ENCODE measurements at places on chromosomes 1 and 21.

DNA sequence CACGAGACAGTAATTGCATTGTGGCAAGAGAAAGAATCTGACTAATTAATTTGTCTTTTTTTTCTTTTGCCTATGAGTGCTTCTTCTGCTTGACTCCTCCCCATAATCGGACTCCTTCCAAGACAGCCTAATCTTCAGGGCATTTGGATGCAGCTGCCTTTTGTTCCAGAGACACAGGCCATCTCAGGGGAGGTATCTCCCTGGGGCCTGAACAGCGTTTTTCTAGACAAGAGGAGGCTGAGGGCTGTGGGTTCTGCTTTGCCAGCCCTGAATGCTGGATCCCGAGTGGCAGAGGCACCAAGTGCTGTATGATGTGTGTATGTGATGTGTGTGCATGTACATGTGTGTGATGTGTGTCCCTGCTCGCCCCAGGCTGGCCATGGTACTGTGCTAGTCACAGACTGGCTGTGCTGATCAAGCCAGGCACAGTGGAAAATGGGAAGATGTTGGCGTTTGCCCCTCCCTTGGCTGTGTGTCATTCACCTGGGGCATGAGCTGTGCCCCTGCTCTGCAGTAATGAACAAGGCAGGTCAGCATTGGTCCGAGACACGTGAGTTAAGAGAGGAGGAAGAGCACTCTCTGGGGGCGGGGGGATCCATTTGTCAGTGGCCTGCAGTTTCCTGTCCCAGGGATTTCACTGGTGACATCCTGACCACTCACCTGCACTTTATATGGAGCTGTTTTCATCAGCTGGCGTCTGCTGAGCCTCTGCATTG is 77.2 kb downstream of the ADARB1 start:
- no peak for DNase-seq

DNA sequence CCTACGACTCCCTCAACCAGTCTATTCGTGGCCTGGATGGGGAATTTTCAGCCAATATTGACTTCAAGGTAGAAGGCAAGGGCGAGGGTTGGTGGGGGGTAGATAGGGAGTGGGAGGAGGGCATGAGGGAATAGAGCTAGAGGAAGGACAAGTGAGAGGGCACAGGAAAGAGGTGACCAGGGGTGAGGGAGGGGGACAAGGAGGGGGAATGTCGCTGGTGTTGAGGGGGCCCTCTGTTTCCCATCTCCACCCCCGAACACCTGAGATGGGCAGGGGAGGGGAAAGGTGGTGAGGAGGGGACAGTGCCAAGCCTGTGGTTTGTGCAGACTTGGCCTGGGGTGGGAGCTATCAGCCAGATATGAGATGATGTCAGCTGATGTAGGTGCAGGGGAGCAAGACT is 8.3 kb upstream of the ADAM15 start:
- no peak for DNase-seq

DNA sequence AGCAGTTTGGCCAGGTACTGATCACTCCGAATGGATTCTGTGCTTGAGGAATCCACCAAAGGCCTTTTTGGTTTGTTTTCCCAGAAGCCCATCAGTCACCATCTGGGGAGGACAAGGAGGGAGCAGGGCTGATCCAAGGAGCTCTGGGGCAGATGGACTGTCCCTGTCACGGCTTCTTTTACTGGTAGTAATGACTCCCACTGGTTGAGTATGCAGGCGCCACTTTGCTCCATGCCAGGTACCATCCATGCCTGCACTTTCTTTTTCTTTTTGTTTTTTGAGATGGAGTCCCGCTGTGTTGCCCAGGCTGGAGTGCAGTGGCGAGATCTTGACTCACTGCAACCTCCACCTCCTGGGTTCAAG is 101.7 kb downstream of the UBIAD1 start:
- no peak for DNase-seq

GRCh38 chr1:231517076-231517475 is 11.4 kb upstream of the TSNAX start:
- DNase-seq, result no peak

GRCh38 chr1:178345807-178346206 is 151.0 kb downstream of the CLEC20A start:
- DNase-seq, result no peak

GRCh38 chr1:160807247-160807646 is 11.3 kb downstream of the LY9 start:
- no peak for DNase-seq

GRCh38 chr1:20350421-20350820 is 59.7 kb downstream of the VWA5B1 start:
- no peak for DNase-seq

GRCh38 chr1:24018611-24019580 is 38.8 kb upstream of the SRSF10 start:
- DNase-seq, result peak; percentile 96

GRCh38 chr21:25461725-25462124 is 145.6 kb downstream of the MRPL39 start:
- no peak for DNase-seq

DNA sequence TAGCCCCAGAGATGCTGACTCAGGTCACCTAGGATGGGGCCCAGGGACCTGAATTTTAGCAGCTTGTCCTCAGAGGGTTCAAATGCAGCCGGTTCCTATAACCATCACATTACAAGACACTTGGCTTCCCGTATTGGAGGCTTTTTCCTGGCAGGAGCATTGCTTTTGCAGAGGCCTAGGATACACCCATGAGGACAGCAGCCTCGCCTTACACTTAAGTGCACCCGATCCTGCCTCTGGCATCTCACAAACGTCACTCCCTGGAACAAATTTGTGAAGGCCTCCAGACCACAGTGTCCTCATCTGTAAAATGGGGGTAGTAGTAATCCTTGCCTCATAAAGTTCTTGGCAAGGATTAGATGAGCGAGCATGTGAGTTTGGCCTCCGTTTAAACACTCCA is 130.0 kb downstream of the KAZN start:
- DNase-seq, result peak; percentile 17

DNA sequence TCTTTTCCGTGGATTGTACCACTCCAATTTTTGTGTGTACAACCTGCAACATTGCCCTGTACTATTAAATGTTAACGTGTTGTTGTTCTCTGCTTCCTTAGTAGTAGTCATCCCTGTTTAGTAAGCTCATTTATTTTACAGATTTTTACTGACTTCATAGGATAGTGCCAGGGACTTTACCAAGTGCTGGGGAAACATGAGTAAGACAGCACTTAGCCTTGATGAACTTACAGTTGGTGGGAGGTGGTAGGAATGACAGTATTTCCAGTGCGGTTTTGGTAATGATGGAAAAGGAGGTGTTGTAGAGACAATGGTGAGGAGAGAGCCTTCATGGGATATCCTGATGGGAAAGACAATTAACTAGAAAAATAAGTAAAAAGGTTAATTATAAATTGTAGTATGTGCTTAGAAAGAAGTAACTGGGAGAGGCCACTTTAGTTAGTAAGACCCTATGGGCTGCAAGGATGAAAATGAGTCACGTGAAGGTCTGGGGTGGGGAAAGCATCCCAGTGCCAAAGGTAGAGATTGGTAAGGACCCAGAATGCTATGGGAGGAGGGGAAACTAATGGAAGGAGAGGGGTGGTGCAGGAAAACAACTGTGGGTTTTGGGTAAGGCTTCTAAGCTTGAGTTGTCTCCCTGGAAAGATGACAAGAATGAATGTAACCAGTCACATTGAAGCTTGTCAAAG is 1.7 kb downstream of the RLF start:
- no peak for DNase-seq

- no peak for DNase-seq
Observed at GRCh38 chr1:157170677-157171515, 32.7 kb upstream of the ETV3 start.

DNA sequence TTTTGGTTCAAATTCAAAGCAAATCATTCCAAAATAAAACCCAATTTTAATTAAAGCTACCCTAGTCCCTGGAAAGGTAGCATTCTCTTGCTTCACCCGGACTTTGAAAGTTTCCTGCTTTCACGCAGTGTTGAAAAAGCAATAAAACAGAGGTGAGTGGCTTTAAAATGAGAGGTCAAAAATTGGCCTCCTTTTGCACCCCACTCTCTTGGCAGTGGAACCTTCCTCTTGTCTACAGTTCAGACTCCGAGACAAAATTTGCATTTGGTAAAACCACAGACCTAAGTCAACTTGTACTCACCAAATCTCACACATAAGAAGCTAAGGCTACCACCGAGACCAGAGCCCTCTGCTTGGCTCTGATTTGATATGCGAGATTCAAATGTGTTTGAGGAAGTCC is 252.7 kb downstream of the TTLL7 start:
- no peak for DNase-seq

GRCh38 chr1:119711804-119712341 is at the start of gene PHGDH:
Gene PHGDH (plus strand): TSS chr1:119711934. CDS start chr1:119712023, 89 bp downstream.
- peak; percentile 84 for DNase-seq

DNA sequence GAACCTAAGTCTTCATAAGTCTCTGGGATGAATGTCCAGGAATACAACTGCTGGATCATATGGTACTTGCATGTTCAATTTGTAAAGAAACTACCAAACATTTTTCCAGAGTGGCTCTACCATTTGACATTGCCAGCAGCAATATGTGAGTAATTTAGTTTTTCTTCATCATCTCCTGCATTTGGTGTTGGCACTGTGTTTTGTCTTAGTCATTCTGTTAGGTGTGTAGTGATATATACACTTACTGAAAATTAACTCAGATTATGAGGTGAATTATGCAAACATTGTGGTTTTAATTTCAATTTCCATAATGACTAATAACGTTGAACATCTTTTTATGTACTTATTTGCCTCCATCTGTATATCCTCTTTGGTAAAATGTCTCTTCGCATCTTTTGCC is 138.7 kb downstream of the LRRC40 start:
- no peak for DNase-seq
